Foreskin melanocyte (primary cell): ENCODE measurements at places on chromosomes 3 and 15.
A peak's percentile ranks its signal among the peaks of the same experiment; 100 is the strongest.

DNA sequence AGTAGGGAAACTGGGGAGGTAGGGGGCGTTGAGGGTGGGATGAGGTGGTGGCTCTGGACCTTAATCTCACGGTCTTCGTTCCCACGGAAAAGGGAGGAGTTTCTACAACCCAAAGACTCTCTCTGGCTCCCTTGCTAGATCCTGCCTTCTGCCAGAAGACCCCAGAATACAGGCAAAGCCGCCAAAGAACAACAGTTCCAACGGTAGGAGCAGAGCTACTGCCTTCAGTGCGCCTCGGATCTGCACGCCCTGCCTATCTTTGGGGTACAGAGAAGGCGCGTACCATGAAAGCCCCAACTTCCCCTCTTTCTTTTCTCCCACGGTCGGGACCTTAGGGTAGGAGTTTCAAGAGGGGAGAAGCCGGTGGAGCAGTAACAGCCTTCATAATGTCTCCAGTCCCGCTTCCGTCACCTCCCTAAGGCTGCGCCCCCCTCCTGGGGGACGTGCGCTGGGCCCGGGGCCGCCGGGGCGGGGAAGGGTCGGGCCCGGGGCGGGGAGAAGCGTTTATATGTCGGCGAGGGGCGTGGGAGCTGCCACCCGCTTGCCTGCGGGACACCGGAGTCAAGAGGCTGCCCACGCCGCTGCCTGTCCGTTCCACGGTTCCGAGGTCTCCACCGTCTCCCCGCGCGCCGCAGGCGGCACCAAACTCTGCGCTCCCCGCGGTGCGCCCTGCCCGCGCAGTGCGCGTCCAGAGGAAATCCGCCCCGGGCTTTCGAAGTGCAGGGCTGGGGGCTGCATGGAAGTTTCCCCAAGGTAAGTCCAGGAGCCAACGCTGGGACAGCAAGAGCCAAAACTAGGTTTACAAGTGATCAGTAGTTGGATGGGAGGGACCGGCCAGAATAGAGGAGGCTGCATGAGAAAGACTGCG, at the start of gene COL6A6:
Gene COL6A6 (plus strand): TSS at position 533 of the 868 bp plus-strand sequence. CDS start 43,188 bp downstream, outside the sequence.
- no peak for DNase-seq

GRCh38 chr3:30567139-30567753, 39.2 kb upstream of the TGFBR2 start:
- DNase-seq, result no peak

GRCh38 chr15:62275831-62276230, 110.7 kb upstream of the C2CD4B start:
- DNase-seq, result no peak

- no peak for DNase-seq
These were observed 44.2 kb upstream of the DCBLD2 start for GRCh38 chr3:98945666-98946065.

GRCh38 chr3:50364573-50365079, 5.3 kb upstream of the TMEM115 start:
- peak; percentile 6 for DNase-seq

DNA sequence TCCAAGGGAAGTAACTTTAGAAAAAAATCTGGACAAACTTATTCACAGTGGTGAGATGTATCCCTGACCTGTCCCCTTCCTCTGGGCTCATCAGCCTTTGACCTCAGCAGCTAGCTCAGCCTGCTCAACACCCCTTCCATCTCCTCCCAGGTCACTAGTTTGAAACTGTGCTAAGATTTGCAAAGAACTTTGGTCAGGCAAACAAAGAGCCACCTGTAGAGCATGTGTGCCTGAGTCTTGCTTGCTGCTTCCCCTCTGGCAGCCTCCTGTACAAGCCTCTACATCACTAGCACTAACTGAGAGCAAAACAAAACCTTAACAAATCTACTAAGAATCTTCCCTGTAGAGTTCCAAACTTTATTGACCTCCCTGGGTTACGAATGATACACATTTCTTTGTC, 43.9 kb downstream of the NR1I2 start:
- no peak for DNase-seq

- no peak for DNase-seq
These were observed 20.5 kb downstream of the FGD5 start for GRCh38 chr3:14839236-14839635.

DNA sequence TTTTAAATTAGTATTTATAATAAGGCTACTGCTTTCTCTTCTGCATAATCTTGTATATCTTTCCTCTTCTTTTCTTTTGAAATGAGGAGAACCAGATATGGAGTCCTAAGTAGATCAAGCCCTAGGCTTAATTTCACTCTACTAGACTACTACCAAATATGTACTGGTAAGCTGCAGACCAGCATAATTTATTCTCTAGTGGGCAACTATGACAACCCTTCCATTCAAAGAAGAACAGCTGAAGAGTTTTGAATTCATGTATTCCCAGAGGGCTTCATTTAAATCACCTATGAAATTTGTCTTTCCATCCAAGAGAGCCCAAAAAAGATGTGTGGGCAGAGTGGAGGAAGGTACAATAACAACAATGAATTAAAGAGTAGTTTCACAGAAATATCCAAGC, 10.0 kb downstream of the RAD18 start:
- DNase-seq, result no peak

GRCh38 chr15:89363133-89363532, 28.5 kb upstream of the POLG start:
- no peak for DNase-seq

DNA sequence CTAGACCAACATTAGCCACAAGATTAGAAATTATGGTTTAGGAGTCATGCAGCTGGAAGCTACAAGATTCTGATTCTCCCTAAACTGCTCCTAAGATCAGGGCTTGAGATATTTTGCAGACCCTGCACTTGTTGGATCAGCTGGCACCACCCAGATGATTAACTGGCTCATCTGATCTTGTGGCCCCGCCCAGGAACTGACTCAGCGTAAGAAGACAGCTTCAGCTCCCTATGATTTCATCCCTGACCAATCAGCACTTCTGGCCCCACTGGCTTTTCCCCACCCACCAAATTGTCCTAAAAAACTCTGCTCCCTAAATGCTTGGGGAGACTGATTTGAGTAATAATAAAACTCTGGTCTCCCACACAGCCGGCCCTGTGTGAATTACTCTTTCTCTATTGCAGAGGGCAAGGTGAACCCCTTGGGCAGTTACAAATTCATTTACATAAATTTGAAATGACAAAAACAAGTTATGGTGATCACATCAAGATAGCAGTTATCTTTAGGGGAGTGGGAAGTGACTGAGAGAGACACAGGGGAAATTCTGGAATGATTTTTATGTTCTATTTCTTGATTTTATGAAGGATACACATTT, 76.5 kb downstream of the CD200R1L start:
- peak; percentile 30 for DNase-seq

DNA sequence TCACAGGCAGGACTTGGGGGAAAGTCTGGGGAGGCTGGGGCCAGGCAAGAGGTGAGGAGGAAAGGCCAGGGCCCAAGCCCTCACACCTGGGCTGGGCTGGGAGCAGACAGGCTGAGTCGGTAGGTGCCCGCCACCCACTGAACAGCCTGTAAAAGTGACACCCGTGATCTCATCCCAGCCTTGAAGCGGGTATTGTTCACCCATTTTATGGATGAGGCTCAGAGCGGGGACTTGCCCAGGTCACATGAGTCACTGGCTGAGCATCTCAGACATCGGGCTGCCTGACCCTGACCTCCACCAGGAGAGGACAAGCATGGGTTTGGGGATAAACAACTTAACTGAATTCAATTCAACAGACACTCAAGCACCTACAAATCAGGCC, 52.0 kb upstream of the CTSH start:
- no peak for DNase-seq

DNA sequence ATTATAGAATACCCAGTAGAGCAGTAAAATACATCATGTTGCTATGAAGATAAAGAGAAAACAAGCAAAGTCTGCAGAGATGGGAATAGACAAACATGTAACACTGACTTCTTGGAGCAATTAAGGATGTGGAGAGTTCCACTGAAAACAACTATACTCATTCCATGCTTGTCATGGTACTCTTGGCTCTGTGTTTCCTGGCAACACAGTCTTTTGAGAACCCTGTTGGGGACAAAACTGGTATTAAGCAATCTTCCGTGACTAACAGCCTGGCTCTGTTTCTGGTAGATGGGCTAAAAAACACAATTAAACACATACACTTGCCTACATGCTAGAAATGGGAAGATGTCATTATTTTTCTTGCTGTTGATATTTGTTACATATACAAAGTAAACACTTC, 1212.3 kb upstream of the GBE1 start:
- peak; percentile 4 for DNase-seq

- DNase-seq, result no peak
These were observed 760.3 kb downstream of the FHIT start for GRCh38 chr3:60490992-60491391.

DNA sequence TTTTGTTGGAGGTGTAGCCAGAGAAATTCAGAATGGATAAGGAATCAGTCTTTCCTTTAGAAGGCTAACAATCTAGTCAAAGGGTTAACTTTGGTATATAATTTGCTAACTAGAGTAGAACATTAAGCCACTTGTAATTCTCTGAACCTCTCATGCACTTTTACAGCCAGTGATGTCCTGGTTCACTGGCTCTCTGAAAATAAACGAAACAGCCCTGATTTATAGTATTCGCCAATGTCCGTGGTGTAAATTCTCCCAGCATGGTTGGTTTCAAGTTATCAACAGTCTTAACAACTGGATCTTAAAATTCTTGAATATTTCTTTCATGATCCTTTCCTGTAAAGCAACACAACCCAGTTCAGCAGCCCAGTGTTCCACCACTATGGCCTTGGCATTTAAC, 500.4 kb upstream of the CDIN1 start:
- no peak for DNase-seq
